HFFc6 (cell line): ENCODE measurements at places on chromosomes 2 and 18.

- DNase-seq, result no peak
Measured at GRCh38 chr2:139386401-139386800, 606.2 kb upstream of the NXPH2 start.

DNA sequence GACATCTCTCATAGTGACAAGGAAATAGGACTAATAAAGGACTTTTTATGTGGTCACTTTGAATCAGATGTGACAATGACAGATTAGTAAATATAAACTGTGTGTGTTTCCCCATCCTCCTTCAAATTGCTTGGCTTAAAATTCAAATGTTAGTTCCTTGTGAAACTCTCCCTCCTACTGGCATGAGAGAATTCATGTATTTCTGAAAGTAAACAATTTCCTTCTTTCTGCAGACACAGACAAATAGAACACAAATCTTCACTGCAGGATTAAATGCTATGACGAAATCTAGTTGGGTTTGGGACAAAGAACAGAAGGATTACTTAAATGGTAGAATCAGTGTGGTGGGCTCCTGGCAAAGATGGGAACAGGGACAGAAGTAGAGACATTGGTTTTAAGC is 328.7 kb upstream of the FAM98A start:
- no peak for DNase-seq

- no peak for DNase-seq
Measured at GRCh38 chr2:86304416-86304815, 33.0 kb downstream of the REEP1 start.

DNA sequence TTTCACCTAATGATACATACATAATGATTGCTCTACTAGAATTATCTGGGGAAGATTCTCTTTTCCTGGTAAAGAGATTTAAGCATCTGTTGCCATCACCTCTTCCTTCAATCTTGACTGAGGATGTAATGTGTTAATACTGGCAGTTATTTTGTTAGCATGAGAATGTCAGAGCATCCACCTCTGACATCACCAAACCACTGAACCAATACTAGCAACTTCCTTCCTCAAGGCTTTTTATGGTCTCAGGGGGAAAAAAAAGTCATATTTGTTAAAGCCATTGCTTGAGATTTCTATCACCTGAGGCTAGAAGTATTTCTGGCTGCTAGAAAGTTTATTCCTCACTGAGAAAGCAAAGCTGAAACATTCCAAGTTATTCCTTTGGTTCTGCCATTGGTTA is 48.5 kb downstream of the DSEL start:
- DNase-seq, result no peak

DNA sequence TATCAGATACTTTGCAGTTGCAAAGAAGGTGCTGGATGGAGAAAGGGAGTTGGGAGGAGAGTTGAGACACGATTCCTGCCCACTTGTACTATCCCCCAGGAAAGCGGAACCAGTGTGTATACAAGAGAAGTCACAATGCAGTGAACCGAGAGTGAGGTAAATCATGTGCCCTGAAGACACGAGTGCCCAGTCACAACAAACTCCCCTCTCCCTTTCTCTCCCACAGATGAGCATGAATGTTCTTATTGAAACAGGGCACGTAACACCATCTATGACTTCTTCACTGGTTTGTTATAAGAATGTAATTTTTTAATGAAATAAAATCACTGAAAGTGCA is 155.7 kb downstream of the IRS1 start:
- DNase-seq, result no peak

DNA sequence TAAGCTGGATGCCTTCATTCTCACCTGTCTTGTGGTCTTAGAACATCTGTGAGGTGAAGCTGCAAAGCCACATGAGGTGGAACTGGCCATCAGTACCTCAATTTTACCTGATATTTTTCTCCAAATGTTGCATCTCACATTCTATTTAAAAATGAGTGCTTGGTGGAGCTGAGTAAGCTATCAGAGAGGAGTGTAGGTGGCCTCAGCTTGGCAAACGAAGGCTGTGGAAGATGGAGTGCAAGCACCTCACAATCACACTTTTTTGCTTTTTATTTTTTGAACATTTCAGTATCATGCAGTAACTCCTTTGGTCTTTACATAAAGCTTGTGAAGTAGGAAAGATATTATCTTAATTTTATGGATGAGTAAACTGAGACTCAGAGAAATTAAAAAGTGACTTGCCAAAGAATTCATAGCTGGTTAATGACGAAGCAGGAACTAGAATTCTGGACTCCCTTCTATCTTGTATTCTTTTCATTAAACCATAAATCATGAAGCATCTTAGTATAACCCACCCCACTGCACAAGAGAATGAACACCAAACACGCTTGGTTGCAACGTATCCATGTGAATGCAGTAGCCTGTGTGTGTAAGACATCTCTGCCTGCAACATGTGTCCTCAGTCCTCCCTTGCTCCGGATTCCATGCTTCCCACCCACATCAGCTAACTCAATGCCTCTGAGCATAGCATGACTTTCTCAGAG is 27.2 kb downstream of the C2orf49 start:
- peak; percentile 73 for DNase-seq

DNA sequence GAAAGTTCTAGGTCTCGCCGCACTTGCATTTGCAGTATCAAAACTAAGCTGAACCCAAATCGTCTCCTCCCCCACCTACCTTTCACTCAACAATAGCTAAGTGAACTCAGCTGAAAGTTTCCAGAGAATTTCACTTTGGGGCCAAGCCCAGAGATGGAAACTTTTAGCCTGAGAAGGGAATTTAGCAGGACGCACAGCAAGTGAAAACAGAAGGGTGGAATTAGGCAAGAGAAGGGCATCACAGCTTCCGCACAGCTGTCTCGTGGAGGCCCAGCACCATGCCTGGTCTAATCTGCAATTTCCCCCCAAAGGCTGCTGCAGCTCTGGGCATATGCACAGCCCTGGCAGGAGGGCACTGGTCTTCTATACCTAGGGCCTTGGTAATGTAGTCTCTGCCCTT is 262.0 kb downstream of the TNS1 start:
- no peak for DNase-seq

DNA sequence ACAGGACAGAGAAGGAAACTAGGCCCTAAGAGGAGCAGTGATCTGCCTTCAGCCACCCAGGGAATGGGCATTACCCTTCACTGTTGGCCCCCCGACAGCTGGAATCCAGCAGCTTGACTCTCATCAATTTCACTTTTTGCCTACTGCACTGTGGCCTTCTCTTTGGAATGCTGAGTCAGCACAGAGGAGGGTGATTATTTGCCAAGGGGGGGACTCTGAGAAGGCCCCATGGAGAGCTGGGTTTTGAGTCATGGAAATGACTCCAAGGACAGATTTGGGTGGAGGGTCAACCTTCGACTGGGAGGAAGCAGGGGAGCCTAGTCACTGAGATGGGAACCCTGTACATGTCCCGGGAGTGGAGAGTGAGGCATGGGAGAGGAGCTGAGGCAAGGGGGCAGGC is 38.1 kb upstream of the NTSR2 start:
- DNase-seq, result no peak

DNA sequence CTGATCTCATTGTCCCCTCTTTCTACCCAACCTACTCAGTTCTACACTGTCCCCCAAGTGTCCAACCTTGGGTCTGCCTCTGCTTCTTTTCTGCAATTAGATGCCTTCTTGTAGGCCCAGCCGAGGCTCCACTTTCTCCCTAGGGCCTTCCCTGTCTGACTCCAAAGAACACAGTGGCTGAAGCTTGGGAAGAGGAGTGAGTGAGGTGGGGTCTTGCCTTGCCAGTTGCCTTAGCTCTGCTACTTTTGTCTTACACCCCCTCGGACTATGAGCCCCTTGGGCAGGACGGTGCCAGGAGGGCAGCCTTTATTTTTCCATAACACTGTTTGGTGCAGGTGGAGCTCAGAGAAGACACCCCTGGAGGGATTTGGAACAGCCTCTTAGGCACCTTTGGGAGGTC is 345.1 kb downstream of the CYP26B1 start:
- no peak for DNase-seq

DNA sequence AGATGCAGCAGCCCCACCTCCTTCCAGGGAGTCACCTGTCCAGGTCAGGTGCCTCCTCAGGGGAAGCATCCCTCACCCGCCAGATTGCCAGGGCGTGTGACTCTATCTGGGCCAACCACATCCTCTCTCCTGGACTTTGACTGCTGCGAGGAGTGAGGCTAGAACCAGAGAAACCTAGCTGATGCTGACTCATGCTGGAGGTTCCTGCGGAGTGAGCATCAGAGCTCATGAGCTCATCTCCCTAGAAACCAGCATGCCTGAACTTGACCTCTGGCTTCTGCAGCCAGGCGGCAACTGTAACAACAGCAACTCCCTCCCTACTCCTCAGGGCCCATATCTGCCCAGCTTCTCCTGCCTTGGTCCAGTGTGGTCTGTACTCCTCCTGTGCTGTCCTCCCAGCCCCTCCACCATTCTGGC is 28.3 kb upstream of the NT5DC4 start:
- DNase-seq, result peak; percentile 96
